ENCODE measurements at places on chromosomes 4 and X. TPM values are rescaled to one million over a fixed set of nuclear protein-coding genes. Genes with fewer than 3 reads are reported as not detected.

GRCh38 chrX:22135994-22136684 is 104.0 kb downstream of the PHEX start:
- H3K27ac ChIP-seq = no peak overlapping the region
- no peak overlapping the region for H3K4me3 ChIP-seq
- no peaks in the 10 kb centered on the region for H3K36me3 ChIP-seq
- no peak for DNase-seq
- H3K27me3 ChIP-seq = no peaks in the 10 kb centered on the region

- H3K4me1 ChIP-seq = no peaks in the 10 kb centered on the region
- no peak for DNase-seq
- no peak overlapping the region for H3K4me3 ChIP-seq
- H3K36me3 ChIP-seq = no peaks in the 10 kb centered on the region
- no peaks in the 10 kb centered on the region for H3K27me3 ChIP-seq
Measured at GRCh38 chr4:74906771-74907170, 26.1 kb upstream of the PARM1 start.

The GABRE gene
- 21.7 TPM for total RNA-seq

The MAGEA4 gene
- total RNA-seq = not detected

The DUSP9 gene
- 0.14 TPM for total RNA-seq

The RIBC1 gene
- 10.5 TPM for total RNA-seq

GRCh38 chrX:67734111-67734753 is 190.4 kb downstream of the AR start:
- DNase-seq = no peak
- H3K27me3 ChIP-seq = no peaks in the 10 kb centered on the region
- H3K36me3 ChIP-seq = no peaks in the 10 kb centered on the region
- no peak overlapping the region for H3K27ac ChIP-seq
- H3K4me3 ChIP-seq = no peak overlapping the region

- no peak overlapping the region for H3K4me3 ChIP-seq
- H3K27ac ChIP-seq = no peak overlapping the region
- no peaks in the 10 kb centered on the region for H3K36me3 ChIP-seq
- H3K4me1 ChIP-seq = no peaks in the 10 kb centered on the region
- no peak for DNase-seq
Measured at GRCh38 chr4:151953312-151953711, 192.5 kb upstream of the GATB start.

The RGN gene
- total RNA-seq = 13.7 TPM

DNA sequence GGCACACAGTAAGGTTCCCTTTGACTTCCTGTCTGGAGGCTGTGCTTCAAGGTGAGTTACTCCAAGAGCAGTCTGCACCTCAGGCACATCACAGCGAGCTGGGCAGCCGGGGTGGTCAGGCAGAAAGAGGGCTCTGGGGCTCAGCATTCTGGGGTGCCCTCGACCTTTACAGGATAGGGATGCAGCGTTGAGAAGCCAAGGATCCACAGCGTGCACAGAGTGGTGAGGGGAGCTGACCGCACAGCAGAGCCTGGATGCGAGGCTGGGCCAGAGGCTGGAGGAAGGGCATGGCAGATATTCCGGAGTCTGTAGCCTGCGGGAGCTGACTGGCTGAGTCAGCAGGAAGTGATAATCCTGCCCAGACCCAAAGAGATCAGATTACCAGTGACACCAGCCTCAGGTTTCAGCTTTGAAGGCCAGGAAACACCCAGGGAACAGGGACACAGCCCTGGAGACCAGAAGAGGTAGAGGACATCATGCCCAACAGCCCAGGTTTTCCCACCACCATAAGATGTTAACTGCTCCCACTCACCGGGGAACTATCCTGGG is 38.4 kb upstream of the PDLIM3 start:
- H3K27me3 ChIP-seq = no peaks in the 10 kb centered on the region
- no peaks in the 10 kb centered on the region for H3K36me3 ChIP-seq
- H3K27ac ChIP-seq = no peak overlapping the region
- no peaks in the 10 kb centered on the region for H3K4me1 ChIP-seq
- H3K4me3 ChIP-seq = no peak overlapping the region
- no peak for DNase-seq

The MXRA5 gene
- total RNA-seq = 2.6 TPM

The GPR173 gene
- total RNA-seq = 1.3 TPM

DNA sequence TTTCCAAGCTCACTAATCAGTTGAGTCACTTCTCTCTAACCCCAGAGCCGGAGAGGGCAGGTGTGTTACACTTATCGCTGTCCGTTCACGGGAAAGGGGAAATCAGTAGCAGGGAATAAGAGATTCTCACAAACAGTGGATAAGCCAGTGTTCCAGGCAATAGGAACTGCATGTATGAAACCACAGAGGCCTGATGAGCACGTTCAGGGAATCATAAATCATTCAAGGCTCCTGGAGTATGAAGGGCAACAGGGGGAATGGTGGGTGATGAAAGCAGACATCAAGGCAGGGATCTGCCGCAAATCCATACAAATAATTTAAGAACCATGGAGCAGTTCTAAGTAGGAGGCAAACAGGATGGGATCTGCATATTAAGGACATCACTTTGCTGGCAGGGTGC is 59.1 kb upstream of the ADGRG2 start:
- no peak overlapping the region for H3K4me3 ChIP-seq
- no peaks in the 10 kb centered on the region for H3K36me3 ChIP-seq
- H3K4me1 ChIP-seq = no peaks in the 10 kb centered on the region
- DNase-seq = no peak

DNA sequence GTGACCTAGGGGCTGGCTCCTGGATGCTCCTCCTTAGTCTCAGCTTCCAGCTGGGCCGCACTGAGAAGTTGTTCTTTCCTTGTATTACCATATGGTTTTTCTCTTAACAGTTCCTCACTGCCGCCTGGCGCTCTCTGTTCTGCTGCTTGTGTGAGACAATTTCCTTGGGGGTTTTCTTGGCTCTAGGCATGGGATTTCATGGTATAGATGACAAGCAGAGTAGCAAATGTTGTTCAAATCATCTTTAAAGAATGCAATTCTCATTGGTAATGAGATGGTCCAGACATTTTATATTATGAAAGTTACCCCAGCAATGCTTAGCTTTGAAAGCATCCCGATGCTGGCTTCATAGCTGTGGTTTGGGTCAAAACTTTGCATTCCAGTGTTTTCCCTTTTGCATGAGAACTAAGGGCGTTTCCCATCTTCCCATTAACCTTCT is 37.6 kb downstream of the SEPTIN11 start:
- no peaks in the 10 kb centered on the region for H3K36me3 ChIP-seq
- DNase-seq = no peak
- H3K4me3 ChIP-seq = no peak overlapping the region
- H3K27me3 ChIP-seq = no peaks in the 10 kb centered on the region
- peaks cover 43% of the 10 kb centered on the region for H3K4me1 ChIP-seq

DNA sequence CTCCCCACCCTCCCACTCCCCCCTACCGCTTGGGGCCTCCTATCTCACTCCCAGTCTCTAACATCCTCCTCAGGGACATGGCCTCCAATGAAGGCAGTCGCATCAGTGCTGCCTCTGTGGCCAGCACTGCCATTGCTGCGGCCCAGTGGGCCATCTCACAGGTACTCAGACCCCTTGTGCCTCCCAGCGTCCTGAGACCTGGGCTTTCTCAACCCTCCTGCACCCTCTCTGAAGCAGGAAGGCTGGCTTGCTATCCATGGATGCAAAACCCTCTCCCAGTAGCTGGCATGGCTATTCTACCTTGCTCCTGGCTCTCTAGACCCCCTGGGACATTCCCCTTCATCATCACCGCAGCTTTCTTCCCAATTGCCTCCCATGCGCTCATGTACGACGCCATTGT is 13.3 kb upstream of the UBA1 start:
- H3K36me3 ChIP-seq = peaks cover 13% of the 10 kb centered on the region
- no peaks in the 10 kb centered on the region for H3K4me1 ChIP-seq
- no peak overlapping the region for H3K27ac ChIP-seq

GRCh38 chr4:168164915-168165548 is 72.7 kb downstream of the ANXA10 start:
- no peak overlapping the region for H3K27ac ChIP-seq
- DNase-seq = no peak
- no peaks in the 10 kb centered on the region for H3K36me3 ChIP-seq
- H3K27me3 ChIP-seq = no peaks in the 10 kb centered on the region
- H3K4me1 ChIP-seq = no peaks in the 10 kb centered on the region

The GAGE12D gene
- not detected for total RNA-seq

DNA sequence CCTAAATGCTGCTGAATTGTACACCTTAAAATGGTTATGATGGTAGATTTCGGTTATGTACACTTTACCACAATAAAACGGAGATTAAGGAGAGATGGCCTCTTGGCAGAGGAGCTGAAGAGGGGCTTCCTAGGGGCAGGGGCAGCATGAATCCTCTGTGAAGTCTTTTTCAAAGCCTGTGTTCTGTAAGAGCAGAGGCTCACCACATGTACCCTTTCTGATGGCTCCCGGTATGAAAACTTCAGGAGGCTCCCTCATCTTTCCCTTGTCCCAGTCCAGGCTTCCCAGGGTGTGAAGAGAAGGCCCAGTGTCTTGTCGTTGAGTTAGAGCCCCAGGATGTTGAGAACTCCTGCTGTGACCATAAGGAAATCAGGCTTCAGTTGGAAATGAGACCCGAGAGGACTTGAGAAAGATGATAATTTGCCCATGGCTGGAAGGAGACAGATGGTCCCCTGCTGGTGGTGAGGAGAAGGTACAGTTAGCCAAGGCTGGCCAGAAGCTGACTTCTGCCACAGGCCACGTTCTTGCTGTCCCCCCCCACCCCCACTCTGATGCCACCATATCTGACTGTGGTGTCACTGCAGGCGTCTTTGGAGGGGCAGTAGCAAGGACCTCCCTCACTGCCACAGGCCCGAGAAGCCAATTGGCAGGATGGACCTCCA is 31.8 kb upstream of the MTM1 start:
- no peaks in the 10 kb centered on the region for H3K27me3 ChIP-seq
- no peak overlapping the region for H3K27ac ChIP-seq
- H3K4me1 ChIP-seq = no peaks in the 10 kb centered on the region
- no peak overlapping the region for H3K4me3 ChIP-seq
- no peak for DNase-seq

DNA sequence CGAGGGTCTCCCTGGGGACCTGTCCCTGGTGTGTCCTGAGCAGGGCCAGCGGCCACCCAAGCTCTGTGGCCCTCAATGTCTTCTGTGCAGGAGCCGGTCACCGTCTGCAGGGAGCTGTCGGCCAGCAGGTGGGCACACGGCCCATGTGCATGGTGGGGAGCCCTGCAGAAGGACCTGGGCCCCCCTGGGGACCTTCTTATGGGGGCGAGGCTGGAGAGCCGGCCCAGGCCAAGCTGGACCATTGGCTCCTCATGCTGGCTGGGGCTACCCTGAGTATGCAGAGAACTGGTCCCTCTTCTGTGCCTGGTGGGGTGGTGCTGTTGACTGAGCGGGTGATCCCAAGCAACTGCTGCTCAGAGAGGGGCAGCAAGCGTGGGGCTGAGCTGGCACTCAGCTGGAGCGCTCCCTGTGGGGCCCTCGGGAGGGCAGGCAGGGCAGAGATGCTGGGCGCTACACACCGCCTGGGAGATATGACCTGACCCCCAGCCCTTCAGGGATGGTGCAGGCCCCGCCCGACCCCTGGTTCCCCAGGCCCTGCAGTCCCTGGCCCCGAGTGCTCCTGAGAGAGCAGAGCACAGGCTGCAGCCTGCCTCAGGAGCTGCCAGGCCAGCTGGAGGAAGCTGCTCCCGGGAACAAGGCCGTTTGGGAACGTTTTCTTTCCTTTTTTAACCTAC is 14.8 kb downstream of the NAT8L start:
- no peaks in the 10 kb centered on the region for H3K36me3 ChIP-seq
- no peak overlapping the region for H3K4me3 ChIP-seq
- no peaks in the 10 kb centered on the region for H3K27me3 ChIP-seq

- H3K4me1 ChIP-seq = no peaks in the 10 kb centered on the region
- no peaks in the 10 kb centered on the region for H3K27me3 ChIP-seq
- no peak overlapping the region for H3K27ac ChIP-seq
- no peak for DNase-seq
Measured at GRCh38 chrX:118652717-118653116, 74.7 kb upstream of the IL13RA1 start.

GRCh38 chr4:52014903-52015302 is 5.3 kb downstream of the LRRC66 start:
- no peak overlapping the region for H3K4me3 ChIP-seq
- no peaks in the 10 kb centered on the region for H3K4me1 ChIP-seq
- H3K36me3 ChIP-seq = no peaks in the 10 kb centered on the region
- no peaks in the 10 kb centered on the region for H3K27me3 ChIP-seq
- DNase-seq = no peak
- no peak overlapping the region for H3K27ac ChIP-seq

DNA sequence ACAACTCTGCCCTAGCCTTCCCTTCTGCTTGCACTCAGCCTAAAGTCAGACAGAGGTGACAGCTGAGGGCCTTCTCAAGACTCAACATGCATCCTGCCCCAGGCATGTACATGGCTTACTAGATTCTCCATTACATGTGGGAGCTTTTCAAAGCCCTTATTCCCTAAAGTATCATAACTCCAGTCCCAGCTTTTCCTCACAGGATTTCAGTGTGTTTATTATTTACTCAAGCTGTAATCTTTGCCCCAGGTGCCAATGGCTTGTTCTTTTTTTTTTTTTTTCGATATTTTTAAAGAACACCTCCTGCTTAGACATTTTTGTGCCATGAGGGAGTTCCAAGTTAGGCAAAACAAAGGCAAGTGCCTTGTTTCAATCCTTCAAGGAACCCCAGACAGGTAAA is 154.0 kb upstream of the RADX start:
- no peak overlapping the region for H3K4me3 ChIP-seq
- DNase-seq = no peak
- H3K4me1 ChIP-seq = no peaks in the 10 kb centered on the region
- H3K27ac ChIP-seq = no peak overlapping the region
- no peaks in the 10 kb centered on the region for H3K27me3 ChIP-seq
- no peaks in the 10 kb centered on the region for H3K36me3 ChIP-seq

- no peak overlapping the region for H3K4me3 ChIP-seq
- no peak overlapping the region for H3K27ac ChIP-seq
- peaks cover 29% of the 10 kb centered on the region for H3K4me1 ChIP-seq
- no peak for DNase-seq
Measured at GRCh38 chr4:56654238-56654632, 26.9 kb downstream of the HOPX start.

DNA sequence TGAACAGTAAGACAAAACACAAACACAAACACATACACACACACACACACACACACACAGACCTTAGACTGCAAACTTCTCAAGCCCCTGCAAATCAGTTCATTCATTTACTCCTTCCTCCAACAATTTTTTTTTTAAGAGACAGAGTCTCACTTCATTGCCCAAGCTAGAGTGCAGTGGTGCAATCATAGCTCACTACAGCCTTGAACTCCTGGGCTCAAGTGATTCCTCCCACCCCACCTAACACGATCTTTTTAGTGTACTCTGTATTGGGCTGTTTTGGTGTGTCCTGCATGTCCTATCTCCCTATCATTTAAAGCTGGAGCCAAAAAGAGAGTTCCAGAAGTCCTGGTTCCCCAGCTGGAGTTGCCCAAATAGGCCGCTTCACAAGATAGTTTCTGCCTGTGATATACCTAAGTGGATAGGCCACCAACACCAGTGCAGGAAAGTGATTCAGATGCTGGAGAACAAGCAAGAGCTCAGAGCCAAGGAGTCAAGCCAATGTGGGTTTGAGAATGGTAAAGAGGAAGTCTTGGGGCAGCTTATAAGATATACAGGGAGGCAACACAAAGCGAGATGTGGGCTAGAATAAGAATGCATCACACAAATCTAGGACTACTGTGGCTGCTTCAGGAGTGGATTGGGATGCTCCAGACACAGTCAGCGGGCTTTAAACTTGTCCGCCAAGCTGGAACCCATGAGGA is 85.4 kb upstream of the RAPGEF2 start:
- H3K27ac ChIP-seq = no peak overlapping the region
- DNase-seq = no peak
- H3K4me3 ChIP-seq = no peak overlapping the region
- no peaks in the 10 kb centered on the region for H3K4me1 ChIP-seq
- no peaks in the 10 kb centered on the region for H3K27me3 ChIP-seq

The GUCY1B1 gene
- total RNA-seq = 8.2 TPM

GRCh38 chr4:93317057-93317456 is 511.5 kb upstream of the ATOH1 start:
- H3K27me3 ChIP-seq = no peaks in the 10 kb centered on the region
- H3K4me3 ChIP-seq = no peak overlapping the region
- H3K27ac ChIP-seq = no peak overlapping the region
- no peak for DNase-seq
- no peaks in the 10 kb centered on the region for H3K4me1 ChIP-seq
- no peaks in the 10 kb centered on the region for H3K36me3 ChIP-seq
